ENCODE measurements at places on chromosomes 12 and 14.

GRCh38 chr12:56122637-56123036, 4.6 kb downstream of the ZC3H10 start:
- DNase-seq = no peak

DNA sequence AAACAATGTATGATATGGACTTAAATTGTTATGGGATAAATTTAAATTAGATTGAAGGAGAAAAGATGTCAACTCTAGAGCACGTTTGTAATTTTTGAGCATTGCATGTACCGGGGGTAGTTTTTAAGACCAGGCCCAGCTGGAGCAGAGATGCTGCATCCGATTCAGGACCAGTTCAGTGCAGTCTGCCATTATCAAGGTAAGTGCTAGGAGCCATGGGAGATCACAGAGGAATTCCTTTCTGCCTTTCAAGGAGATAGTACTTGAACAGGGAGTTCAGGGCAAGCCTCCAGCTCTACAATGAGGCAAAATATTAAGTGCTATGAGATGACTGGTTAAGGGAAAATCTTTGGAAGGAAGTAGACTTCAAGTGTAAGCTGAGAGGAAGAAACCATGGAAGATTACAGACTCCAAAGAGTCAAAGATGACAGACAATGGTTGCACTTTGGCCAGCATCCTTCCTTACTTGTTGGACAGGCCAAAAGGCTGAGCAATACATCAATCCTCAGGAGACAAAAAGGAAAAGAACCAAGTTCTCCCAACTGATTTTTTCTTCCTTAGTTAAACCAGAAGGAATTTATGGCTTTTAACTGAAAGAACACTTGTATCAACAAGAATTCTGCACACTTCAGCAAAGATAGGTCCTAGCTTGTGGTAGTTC, 113.2 kb upstream of the HIF1A start:
- DNase-seq = no peak

DNA sequence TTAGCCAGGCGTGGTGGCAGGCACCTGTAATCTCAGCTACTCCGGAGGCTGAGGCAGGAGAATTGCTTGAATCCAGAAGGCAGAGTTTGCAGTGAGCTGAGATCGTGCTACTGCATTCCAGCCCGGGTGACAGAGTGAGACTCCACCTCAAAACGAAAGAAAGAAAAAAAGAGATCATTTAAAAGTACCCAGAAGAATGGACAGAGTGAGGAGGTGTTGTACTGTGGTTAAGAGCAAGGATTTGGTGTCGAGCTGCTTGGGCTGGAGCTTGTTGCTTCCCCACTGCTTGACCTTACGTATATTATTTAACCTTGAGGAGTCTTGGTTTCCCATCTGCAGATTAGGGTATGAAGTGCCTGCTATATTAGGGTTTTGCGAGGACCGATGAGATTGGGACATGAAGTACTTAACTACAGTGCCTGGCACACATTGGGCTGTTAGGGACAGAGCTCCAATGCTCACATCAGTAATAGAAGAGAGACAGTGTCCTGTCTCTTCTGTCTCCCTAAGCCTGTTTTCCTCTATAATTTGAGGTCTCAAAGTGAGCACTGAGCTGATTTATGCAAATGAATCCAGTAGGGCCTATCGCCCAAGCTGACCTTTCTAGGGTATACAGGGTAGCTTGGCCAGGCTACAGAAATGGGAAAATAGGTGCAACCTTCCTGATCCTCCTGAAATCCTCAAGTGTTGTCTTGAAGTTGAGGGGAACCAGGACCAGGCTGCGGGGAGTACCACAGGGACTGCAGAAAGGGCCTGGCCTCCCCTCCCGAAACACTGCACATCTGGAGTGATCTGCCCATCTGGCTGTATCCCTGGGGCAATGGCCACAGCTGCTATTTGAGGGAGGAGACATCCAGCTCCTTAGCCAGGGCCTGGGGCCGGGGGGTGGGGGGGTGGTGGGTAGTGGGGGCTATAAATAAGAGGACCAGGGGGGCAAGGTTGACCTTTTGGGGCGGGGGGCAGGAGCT, 8.6 kb upstream of the HDAC7 start:
- no peak for DNase-seq

DNA sequence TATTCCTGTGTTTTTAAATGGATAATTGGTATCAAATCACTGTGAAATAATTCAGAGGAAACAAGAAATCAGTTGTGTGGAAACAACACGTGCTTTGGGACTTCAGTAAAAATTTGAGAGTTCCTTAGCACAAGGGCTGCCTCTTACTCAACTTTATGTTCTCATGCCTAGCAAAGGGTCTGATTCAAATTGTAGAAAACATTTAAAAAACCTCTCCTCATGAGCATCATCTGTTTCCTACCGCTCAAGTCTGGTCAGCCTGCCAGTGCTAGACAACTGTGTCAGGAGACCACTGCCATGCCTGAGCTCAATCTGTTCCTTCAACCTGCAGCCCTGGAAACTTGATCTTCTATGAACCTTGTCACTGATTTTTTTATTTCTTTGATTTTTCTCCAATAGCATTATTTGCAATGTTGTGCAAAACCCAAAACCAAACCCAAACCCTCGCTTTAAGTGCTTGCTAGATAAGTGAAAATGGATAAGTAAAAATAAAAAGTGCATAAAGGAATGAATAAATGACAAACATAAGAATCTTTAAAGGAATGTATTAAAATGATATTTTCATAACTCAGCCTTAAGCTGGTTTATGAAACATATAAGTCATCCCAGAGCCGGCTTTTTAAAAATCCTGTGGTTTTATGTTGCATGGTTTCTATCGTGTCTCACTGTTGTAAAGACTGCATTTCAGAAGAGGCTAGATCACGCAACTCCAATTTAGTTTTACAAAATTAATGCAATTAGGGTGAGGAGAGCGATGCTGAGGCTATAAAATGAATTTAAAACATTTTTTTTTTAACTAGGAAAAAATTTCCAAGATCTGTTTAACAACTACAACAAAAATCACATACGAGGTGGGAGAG, 361.2 kb upstream of the PDE3A start:
- DNase-seq = no peak

DNA sequence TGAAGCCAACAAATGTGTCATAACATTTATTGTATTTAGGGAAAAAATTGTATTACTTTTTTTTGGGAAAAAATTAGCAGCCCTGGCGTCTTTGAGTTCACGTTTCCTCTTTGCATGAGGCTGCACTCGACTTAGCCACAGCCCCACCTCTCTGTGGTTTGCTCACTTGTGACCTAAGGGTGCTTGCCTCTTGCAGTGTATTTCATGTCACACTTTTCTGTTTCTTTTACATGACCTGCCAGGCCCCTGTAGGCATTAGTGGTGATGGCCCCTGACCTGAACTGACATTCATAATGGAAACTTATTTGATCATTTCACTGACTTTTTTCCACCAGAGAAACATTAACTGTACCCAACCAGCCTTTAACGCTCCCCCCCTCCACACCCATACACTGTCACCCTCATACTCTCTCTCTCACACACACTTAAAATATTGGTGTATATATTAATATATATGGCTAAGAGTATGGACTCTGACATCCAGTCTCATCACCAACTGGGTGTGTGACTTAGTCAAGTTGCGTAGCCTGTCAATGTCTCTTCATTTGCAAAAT, 122.9 kb downstream of the PRKCH start:
- no peak for DNase-seq

DNA sequence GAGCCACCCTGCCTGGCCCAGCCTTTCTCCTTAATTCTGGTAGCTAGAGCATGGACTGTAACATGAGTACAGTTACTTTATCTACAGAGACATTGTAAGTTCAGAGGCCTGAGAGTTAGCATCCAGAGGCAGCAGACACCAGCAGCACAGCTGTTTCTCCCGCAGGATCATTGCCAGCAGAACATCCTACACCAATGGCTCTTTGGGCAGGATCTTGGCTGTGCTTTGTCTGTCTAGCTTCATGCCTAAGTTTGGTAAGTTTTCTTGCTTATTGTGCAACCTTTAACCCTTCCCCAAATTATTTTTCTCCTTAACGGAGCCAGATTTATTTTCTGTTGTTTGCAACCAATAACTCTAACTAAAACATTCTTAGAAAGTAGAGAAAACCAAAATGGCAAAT, 21.6 kb downstream of the C12orf71 start:
- DNase-seq = no peak

GRCh38 chr12:4011597-4011996, 138.4 kb upstream of the PARP11 start:
- DNase-seq = no peak

DNA sequence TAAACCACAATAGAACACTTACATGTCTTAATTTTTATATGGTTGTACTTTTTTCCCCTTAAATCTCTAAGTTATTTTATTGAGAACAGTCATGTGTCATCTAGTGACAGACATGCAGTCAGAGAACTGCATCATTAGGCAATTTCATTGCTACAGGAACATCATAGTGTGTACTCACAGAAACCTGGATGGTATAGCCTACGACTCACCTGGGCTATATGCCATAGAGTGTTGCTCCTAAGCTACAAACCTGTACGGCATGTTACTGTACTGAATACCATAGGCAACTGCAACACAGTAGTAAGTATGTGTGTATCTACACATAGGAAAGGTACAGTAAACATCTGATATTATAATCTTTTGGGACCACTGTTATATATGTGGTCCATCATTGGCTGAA, 557.6 kb downstream of the PRKD1 start:
- no peak for DNase-seq

GRCh38 chr12:15982471-15982870, 71.3 kb downstream of the DERA start:
- DNase-seq = no peak

GRCh38 chr12:132618683-132619043, at the start of gene P2RX2:
TSS of gene P2RX2 (plus strand) at chr12:132618776. CDS start at chr12:132618817, 41 bp downstream.
- no peak for DNase-seq

Data from C1 segment of cervical spinal cord (tissue), 14 donors.